ENCODE measurements at places on chromosomes 2 and 18.

GRCh38 chr18:79801641-79802040, 3.9 kb downstream of the KCNG2 start:
- no peak for DNase-seq

DNA sequence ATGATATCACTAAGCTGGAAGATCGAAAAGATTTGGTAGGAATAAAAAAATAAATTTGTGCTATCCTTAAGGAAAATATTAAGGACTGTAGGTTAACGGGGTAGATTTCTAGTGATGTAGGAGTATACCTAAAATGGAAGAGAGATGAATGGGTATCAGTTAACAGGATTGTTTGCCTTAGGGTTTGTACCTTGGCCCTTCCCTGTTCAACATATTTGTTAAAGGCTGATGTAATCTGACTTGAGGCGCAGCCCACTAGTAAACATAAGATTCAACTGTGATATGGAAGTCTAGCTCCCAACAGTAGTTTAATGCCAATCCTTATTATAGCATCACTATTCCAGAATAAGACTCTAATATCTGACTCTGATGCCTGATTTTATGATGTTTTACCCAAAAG, 685.2 kb downstream of the DCC start:
- DNase-seq, result no peak

DNA sequence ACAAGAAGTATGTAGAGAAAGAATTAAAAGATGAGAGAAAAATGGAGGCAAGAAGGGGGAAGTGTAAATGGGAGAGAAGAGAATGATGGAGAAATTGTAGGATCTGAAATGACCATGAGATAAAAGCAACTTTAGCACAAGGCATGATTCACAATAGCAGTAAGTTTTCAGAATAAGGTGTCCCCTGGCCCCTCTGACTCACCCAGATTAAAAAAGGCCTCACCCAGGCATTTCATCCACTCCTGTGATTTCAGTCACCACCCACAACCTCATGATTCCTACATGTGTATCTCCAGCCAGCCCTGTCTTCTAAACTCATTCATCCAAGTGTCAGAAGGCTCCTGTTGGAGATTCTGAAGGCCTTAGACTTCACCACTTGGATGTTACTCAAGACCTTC, 56.6 kb downstream of the SP100 start:
- no peak for DNase-seq

- DNase-seq, result no peak
Observed at GRCh38 chr2:4832642-4833041, 859.5 kb upstream of the SOX11 start.

- no peak for DNase-seq
Observed at GRCh38 chr2:108934151-108934550, 54.9 kb downstream of the EDAR start.

GRCh38 chr2:124662946-124663644, 638.0 kb downstream of the CNTNAP5 start:
- no peak for DNase-seq

DNA sequence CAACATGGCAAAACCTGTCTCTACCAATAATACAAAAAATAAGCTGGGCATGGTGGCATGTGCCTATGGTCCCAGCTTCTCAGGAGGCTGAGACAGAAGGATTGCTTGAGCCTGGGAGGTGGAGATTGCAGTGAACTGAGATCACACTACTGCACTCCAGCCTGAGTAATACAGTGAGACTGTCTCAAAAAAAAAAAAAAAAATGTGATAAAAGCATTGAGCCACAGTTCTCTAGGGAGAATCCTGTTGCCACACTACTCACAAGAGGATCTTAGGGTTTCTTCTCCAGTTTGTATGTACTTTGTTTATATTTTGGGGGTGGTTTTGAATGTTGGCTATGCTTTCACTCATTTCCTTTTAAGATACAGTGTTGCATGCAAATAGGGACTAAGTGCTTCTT, 62.0 kb downstream of the TMEM185B start:
- DNase-seq, result no peak

DNA sequence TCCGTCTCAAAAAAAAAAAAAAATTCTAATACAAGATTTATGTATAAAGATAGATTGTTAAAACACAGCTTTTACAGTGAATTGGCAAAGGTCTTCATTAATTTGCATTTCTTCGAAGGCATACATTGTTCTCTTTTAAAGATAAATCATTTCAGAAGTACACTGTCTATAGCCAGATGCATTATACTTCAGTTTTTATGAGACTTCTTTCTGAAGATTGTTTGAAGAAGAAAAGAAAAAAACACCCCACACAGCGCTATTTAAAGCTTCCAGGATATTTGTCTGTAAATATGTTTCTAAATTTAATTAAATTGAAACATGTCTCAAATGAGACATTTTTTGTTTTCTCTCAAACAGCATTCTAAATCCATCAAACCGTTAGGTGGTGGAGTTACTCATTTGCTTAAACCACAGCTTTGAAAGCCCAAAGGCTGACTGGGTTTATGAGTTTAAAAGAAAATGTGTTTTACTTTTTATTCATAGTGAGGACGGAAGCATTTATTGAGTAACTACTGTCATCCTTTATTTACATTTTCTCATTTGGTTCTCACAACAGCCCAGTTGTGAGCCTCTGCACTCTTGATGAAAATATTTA, 42.4 kb upstream of the C1GALT1C1L start:
- DNase-seq, result no peak

GRCh38 chr2:88857951-88858411, 166.5 kb downstream of the RPIA start:
- DNase-seq, result no peak

DNA sequence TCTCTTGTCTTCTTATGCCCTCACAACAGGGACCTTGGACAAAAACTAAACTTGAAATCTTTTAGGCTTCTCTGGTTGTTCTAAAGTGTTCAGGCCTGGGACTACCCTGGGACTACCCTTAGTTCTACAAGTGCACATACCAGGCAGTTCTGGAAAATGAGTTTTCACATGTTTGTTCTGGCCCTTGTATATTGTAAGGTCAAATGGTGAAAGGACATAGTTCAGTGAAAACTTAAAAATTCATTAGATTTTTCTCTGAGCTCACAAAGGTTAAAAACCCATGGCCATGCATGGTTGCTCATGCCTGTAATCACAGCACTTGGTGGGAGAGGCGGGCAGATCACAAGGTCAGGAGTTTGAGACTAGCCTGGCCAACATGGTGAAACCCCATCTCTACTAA, 875.5 kb upstream of the FAM98A start:
- no peak for DNase-seq

DNA sequence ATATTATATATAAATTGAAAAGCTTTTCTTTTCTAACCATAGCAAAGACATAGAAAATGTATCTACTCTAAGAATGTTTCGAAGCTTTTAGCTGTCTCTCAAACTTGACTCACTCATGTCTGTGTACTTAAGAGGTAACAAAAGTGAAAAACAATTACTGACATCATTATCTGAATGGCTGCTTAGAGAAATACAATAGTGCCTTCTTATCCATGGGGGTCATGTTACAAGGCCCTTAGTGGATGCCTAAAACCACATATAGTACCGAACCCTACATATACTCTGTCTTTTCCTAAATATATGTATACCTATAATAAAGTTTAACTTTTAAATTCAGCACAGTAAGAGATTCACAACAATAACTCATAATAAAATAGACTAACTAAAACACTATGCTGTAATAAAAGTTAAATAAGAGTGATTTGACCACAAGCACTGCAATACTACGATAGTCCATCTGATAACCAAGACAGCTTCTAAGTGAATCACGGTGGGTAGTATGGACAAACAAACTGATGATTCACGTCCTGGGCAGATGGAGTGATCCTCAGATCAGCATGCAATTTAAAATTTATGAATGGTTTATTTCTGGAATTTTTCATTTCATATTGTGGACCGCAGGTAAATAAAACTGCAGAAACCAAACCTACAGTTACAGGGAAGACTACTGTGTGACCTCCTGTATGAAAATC, 246.2 kb downstream of the XIRP2 start:
- DNase-seq, result no peak
